Activated CD4-positive, alpha-beta T cell treated with anti-CD3 and anti-CD28 coated beads, Interleukin-2, Interleukin-6, amounts not matched to agents 100 ng/mL and 50 ng/mL, durations not matched to agents 16 hours and 8 hours (primary cell): ENCODE measurements at places on chromosomes 3 and 15.

DNA sequence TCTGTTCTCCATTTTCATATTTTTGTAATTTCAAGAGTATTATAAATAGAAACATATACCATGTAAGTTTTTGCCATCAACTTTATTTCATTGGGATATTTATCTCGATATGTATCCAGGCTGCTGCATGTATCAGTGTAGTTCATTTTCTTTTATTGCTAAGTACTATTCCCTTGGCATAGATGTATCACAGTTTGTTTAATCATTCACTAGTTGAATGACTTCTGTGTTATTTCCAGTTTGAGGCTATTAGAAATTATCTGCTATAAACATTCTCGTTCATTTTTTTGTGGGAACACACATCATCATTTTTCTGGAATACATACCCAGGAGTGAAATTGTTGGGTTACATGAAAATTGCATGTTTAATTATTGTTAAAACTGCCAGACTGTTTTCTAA lies 18.5 kb upstream of the TGFBR2 start:
- DNase-seq, result no peak

- DNase-seq, result peak; percentile 91
These were observed 39.5 kb upstream of the TPRG1 start for GRCh38 chr3:189132231-189132671.

DNA sequence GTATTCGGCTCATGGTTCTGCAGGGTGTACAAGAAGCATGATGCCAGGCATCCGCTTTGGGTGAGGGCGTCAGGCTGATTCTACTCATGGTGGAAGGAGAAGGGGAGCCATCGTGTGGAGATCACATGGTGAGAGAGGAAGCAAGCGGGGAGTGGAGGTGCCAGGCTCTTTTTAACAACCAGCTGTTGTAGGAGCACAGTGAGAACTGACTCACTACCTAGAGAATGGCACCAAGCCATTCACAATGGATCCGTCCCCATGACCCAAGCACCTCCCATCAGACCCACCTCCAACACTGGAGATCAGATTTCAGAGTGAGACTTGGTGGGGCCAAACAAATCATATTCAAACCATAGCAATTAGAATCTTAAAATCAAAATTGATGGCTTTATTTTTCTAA lies 259.8 kb upstream of the CTDSPL start:
- no peak for DNase-seq

DNA sequence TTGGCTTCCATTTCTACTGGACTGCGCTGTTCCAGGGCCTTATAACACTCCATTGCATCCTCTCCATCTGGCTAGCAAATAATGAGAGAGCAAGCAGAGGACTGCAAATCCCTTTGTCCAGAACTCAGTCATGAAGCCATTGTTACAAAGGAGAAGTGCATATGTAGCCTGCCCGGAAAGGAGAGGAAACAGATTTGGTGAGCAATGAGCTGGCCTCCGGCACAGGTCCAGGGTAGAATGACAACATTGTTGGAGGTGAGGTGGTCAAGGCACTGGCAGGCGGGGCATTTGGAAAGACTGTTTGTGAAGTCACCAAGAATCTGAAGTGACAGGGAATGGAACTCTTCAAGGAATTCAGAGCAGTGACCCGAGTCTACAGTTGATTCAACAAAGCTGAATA lies 25.0 kb upstream of the ATP1B3 start:
- DNase-seq, result no peak

DNA sequence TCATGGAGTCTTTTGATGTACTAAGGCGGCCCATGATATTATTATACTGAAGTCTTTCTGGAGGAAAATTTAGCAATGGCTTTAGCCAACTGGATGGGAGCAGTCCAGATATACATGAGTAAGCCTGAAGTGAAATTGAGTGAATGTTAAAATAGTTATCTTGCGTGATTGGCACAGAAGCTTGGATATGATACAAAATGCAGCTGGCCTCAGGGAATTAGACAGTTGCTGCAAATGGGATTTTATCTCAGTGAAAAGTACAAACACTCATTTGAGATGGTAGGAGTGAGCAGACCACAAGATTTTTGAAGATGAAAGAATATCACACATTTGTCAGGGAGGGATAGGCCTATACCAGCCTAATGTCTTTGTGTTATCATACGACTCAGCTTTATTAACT lies 8.9 kb downstream of the LMOD3 start:
- no peak for DNase-seq

GRCh38 chr15:85694091-85694490 lies 100.6 kb downstream of the KLHL25 start:
- no peak for DNase-seq

- DNase-seq, result no peak
These were observed 185.2 kb upstream of the RGMA start for GRCh38 chr15:93274257-93274656.

DNA sequence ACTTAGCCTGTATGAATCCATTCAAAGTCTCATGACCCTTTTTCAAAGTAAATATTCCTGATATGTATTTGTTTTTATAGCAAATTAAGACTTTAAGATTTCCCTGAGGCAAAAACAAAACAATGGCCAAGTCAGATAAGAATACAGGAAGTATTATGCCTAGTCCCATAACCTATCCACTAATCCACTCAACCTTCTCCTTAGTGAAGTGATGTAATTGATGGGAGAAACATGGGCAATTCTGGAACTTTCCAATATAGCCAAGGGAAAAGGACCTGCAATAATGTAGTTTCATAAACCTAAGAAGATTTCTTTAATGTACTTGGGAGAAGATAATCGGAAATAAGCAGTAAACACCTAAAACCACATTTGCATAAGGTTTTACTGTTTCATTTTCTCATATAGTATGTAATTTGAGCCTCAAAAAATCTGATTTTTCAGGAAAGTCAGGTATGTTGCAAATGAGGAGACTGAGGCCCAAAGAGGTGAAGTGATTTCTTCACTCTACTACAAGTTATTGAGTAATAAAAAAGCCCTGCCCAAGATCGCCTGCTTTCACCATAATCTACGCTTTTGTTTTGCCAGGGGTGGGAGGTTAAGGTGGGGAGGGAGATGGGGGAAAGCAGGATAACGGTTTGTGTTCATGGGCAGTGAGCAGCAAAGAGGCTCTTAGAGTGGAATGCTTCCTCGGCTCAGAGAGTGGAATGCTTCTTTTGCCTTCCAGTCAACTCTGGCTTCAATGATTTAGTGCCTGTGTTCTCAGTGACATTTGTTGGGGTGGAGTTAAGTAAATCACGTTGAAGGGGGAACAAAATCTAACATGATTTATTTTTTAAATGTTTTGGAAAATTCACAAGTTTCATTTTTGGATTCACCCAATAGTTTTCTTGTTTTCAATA lies 95.0 kb upstream of the FNDC3B start:
- no peak for DNase-seq

GRCh38 chr3:12325586-12326515 lies 37.0 kb downstream of the PPARG start:
- DNase-seq, result no peak

DNA sequence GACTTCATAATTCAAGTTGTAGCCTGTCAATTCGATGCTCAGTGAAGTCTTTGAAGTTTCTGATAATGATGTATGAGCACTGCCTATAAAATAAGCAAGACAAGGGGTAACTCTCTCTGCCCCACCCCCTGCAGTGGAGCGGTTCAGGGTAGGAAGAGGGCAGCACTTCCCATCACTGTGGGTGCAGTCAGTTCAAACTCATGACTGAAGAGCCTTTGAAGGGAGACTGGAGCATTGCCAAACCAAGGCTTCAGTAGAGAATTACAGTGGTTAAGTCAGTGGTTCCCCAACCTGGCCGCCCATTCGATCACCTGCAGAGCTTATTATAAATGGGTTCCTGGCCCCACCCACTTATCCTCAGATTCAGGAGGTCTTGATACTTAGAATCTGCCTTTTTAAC lies 190.6 kb downstream of the SHQ1 start:
- DNase-seq, result no peak
